AG09309 (cell line): ENCODE measurements at places on chromosomes 12 and 14.

DNA sequence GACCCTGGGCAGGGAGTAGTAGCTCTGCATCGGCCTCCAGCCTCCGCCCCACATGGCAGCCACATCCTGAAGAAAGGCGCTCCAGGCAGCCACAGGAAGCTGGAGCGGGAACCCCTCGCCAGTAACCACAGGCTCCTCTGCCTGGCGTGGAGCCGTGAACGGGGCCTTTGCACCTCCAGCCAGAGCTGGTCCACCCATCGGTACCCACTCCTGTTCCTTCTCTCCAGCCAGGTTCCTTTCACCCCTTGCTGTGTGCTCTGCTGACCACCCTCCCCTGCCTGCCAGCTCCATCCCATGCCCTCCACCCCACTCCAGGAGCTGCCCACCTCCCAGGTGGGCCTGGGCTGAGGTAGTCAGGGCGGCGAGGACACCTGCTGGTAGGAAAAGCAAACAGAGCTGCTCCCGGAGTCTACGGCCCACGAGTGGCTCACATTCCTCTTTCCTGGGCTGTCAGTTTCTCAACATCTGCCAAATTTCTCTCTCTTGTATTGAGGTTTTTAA lies 2.7 kb downstream of the TGFB3 start:
- DNase-seq = no peak

DNA sequence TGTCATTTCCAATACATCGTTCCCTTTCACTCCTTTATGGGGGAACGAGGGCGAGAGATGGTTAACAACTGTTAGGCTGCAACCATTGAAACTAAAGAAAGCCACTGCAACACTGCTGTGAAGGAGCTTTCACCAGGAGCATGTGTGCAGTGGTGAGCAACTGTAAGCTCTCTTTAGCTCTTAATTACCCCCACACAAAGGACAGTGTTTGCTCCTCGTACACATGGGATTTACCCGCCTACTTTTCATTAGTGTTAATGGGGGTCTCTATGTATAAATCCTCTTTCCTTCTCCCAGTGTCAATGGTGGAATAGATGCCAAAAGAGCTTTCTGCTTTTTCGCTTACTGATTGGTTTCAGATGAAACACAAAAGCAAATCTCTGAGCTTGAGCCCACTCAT lies 343.1 kb downstream of the FLRT2 start:
- no peak for DNase-seq

- no peak for DNase-seq
These were observed 39.1 kb upstream of the INF2 start for GRCh38 chr14:104650057-104650980.

DNA sequence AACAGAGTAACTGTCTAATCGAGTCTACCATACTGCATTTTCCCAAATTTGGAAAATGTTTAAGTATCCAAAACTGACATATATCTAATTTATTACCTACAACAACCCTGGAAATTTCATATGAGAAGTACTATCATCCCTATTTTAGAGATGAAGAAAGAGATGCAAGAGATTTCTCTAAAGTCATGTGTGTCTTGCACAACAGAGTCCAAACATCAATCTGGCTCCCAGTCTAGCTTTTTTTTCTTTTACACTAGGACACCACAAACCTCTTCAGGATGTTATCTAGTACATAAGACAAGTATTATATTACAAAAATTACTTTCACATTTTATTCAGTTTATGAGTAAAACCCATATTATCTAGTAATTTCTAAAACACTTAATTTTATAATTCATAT lies 39.1 kb downstream of the CAPS2 start:
- no peak for DNase-seq

GRCh38 chr12:74152370-74152769 lies 385.3 kb upstream of the ATXN7L3B start:
- no peak for DNase-seq

DNA sequence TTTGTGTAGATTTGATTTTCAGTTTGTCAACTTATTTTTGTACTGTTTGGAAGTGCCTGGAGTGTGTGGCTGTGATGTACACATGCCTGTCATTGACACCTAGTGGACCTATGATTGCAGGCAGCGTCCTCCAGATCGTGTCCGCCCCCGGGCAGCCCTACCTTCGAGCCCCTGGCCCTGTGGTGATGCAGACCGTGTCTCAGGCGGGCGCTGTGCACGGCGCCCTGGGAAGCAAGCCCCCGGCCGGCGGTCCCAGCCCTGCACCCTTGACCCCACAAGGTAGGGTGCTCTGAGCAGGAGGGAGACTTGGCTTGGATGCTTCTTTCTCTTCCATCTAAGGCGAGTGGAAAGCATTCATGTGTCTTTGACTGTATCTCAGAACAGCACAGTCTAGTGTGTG lies 75.8 kb downstream of the EP400 start:
- DNase-seq = no peak

- DNase-seq = no peak
These were observed 490.7 kb downstream of the EGLN3 start for GRCh38 chr14:33460164-33460563.

DNA sequence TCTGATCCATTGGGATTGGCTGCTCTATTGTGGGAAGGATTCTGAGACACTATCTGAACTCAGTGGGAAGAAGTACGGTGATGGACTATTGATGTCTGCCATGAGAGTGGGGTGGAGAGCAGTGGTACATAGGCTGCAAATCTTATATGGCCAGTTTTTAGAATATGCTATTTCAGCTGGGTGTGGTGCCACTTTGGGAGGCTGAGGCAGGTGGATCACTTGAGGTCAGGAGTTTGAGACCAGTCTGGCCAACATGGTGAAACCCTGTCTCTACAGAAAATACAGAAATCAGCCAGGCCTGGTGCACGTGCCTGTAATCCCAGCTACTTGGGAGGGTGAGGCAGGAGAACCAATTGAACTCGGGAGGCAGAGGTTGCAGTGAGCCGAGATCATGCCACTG lies 505.9 kb downstream of the MED13L start:
- no peak for DNase-seq

DNA sequence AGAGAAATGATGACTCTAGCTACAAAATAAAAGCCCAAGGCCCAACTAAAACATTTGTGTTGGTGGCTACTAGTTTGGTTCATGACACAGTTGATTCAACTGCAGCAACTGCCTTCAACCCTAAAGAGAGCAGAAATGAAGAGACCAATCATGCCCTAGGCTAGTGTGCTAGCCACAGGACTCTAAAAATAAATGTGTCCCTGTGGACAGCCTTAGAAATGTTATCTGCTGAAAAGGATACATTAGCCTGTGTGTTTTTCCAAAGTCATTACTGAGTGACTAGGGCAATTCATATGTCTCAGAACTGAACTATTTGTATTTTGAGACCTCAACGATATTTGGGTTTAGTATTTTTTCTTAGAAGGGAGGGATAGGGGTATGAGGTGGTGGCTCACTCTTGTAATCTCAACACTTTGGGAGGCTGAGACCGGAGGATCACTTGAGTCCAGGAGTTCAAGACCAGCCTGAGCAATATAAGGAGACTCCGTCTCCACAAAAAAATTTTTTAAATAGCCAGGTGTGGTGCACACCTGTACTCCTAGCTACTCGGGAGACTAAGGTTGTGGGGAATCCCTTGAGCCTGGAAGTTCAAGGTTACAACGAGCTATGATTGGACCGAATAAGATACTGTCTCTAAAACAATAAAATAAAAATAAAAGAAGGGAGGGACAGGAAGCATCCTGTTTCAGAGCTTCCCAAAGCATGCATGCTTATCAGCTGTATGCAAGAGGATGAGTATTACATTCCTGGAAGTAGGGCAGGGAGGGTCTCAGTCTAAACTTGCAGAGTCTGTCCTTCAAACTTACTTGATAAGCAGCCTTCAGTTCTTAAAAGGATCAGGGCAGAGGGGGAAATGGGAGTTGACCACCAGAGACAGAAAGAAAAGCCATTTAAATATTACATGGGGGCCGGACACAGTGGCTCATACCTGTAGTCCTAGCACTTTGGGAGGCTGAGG lies 29.6 kb upstream of the NAP1L1 start:
- DNase-seq = no peak

- DNase-seq = no peak
These were observed 19.9 kb downstream of the SLC35F4 start for GRCh38 chr14:57845802-57846531.

DNA sequence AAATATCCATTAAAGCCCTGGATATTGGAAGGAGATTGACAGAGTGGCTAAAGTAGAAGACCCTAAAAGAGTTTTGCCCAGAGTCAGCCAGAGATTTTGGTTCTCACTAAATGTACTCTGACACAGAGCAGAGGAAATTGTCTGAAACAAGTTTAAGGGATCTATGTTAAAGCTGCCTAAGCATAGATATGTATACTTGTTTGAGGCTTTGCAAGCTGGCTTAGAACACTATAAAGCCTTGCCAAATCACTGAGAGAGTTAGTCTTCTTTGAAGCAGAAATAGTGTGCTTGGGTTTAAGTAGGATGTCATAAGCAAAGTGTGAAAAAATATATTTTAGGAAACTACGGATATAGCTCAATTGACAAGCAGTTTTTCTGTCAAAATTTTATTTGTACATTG lies 653.5 kb downstream of the FSCB start:
- DNase-seq = no peak

GRCh38 chr12:115920395-115921183 lies 356.9 kb downstream of the MED13L start:
- peak; percentile 48 for DNase-seq

DNA sequence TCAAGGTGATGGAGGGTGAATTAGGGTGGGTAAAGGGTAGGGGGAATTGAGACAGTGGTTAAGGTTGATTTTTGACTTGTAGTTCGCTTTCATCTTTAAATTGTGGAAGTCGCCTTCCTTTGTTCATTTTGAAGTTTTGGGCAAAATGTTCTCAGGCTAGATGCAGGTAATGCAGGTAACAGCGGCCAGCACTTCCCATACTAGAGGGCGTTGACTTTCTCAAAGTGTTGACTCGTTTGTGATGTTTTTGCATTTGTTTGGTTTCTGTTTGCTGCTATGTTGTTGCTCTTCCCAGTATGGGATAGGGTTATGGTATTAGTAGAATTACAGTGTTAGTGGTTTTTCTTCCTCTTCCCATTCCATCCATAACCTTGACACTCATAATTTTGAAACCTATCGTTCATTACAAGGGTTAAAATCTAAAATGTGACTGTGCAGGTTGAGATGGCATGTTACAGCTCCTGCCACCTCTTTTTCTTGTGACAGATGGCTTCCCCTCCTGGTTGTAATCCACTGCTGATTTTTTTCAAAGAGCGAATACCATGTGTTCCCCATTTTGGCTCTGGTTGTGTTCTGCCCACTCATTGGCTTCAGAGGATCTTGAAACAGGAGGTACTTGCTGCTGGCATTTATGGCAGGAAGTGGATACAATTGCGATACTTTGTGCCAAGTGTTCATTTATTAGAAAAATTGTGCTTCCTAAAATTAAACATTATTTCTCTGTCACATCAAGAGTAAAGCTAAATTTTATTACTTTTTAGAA lies 57.1 kb downstream of the ERC1 start:
- no peak for DNase-seq

DNA sequence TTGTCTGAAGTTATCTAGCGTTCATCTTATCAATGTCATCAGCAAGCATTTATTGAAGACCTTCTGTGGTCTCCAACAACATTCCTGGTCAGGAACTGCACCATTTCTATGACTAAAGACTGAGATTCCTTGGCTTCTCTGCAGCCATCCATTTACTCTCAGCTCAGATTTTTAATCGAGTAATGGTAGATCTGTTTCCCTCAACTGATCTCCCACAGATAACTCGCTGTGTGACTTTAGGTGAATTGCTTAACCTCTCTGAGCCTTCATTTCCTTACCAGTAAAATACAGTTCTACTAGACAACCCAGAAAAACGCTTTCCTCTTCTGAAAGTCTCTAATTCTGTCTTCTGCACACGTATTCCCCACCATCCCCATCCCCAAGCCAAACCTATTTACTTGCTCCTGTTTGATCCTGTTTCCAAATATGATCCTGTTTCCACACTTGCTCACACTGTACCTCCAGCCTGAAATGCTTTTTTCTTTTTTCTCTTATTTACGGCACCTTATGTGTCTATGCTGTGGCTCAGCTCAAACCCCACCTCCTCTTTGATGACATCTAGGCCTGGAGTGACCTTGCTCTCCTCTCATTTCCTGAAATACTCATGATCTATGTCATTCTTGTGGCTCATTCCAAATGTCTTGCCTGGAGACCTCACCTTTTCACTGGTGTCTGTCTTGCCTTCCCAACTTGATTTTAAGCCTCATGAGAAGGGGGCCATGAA lies 21.8 kb downstream of the PLXNC1 start:
- DNase-seq = no peak

GRCh38 chr14:33949411-33949893 lies 1.4 kb downstream of the EGLN3 start:
- no peak for DNase-seq

- no peak for DNase-seq
These were observed 634 bp downstream of the MED13L start for GRCh38 chr12:116276652-116277466.

DNA sequence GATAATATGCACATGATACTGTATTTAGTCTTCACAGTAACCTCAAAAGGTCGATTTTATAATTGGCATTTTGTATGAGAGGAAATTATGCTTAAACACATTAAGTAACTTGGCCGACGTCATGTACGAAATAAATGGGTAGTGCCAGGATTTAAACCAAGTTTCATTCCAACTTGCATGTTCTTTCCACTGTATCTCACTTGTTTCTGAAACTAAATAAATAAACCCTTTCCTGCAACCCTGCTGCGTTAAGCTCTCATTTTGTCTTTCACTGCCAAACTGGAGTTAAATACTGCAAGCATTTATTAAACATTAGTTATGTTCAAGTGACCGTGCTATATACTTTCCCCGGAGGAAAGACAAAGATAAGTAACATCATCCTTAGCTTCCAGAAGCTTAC lies 293.9 kb upstream of the PRKD1 start:
- no peak for DNase-seq

DNA sequence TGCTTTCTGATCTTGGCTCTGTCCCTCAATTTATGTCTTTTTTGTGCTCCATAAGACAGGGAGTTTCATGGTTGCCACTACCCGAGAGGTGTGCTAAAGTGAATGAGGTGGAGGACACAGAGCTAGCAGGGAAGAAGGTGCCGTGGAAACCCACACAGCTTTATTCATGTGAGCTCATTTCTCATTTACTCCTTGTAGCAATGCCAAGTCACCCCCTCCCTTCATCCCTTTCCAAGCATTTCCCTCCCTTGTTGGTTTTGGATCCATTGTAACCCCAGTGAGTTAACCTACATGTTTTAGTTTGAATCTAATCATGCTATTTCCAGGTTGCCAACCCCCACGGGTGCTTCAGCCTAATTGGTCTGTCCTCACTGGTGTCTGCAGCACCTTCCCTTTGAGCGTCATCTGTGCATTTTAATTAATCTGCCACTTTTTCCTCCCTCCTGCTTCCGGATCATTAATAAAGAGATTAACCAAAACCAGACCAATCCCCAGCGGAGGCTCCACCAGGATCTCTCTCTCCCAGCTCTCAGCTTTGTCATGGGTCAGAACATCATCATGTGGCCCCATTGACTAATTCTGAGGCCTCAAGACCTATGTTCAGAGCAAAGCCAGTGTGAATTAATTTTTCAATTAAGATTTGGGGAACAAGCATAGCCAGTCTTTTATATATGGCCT lies 56.2 kb downstream of the NTF3 start:
- no peak for DNase-seq

GRCh38 chr14:85090681-85091080 lies 439.3 kb upstream of the FLRT2 start:
- no peak for DNase-seq
